ENCODE measurements at places on chromosomes 1 and 21.

- no peak for DNase-seq
These were observed 21.8 kb upstream of the POU3F1 start for GRCh38 chr1:38068220-38068979.

GRCh38 chr1:226981386-226981817 is 41.3 kb downstream of the COQ8A start:
- DNase-seq, result no peak

DNA sequence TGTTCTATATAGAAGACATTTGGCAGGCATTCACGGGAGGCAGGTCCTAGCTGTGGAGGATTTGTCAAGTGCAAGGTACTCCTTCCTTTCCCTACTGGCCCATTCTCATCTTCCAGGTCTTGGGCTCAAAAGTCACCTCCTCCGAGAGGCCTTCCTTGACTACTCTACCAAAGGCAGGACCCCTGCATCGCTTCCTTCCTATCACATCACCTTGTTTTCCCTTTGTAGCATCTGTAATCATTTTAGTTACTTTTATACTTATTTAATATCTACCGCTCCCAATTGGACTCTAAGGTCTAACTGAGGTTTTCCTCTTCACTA is 296.8 kb upstream of the KAZN start:
- no peak for DNase-seq

- no peak for DNase-seq
These were observed 2.9 kb upstream of the CCN1 start for GRCh38 chr1:85577419-85578320.

GRCh38 chr1:85366391-85367170 is 90.1 kb upstream of the BCL10 start:
- DNase-seq, result no peak

GRCh38 chr21:29429218-29429617 is 130.5 kb downstream of the BACH1 start:
- no peak for DNase-seq

DNA sequence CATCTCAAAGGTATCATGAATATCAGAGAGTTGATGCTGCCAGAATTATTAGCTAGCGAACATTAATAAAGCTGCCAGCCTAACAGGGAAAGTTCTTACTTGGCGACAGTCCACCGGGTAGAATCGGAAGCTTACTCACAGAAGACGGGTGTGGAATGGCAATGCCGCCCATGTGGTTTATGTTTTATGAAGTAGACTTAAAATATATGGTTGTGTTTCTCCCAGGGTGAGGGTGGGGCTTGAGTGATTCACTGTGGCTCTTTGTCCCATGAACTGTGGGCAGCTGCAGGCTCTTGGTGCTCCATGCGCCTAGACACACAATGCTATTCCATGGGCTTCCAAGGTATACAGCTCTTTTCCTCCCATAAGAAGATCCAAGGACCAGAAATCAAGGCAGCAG is 162.7 kb downstream of the PIGK start:
- DNase-seq, result no peak

- DNase-seq, result no peak
These were observed 26.4 kb upstream of the EEIG2 start for GRCh38 chr1:108533351-108534083.

GRCh38 chr1:23902321-23903278 is 10.6 kb downstream of the CNR2 start:
- no peak for DNase-seq

- DNase-seq, result no peak
These were observed 234.4 kb downstream of the KCNT2 start for GRCh38 chr1:196373798-196374197.

DNA sequence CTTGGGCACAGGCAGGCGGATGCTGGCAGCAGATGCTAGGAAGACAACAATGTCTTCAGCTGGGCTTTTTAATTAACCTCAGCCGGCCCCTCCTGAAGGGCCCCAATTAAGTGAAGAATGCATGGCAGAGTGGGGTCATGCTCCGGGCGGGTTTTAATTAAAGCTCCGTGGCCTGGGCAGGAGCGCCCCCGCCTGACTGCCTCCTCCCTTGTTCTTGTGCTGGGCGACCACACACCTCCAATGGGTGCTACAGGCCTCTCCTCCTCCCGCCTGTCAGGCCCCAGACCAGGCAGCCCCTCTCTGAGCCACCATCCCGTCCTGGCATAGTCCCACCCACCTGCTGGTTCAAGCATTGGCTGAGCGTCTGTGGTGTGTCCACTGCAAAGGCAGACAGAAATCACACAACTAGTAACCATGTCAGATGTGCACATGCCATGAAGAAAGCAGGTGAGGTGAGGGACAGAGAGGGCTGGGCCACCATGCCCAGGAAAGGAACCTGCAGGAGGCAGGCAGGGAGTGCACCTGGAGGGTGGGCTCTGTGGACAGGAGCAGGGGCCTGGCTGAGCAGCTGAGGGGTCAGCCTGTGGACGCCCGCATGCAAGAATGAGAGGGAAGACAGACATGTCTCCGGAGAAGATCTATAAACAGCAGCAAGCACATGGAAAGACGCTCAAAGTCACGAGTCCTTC is 8.5 kb upstream of the ARF1 start:
- no peak for DNase-seq

- DNase-seq, result no peak
These were observed 86.2 kb downstream of the NGF start for GRCh38 chr1:115251856-115252255.

GRCh38 chr1:33228935-33229487 is 27.3 kb upstream of the ZNF362 start:
- DNase-seq, result no peak

- DNase-seq, result no peak
These were observed 148.9 kb upstream of the IRF2BP2 start for GRCh38 chr1:234758851-234759250.

DNA sequence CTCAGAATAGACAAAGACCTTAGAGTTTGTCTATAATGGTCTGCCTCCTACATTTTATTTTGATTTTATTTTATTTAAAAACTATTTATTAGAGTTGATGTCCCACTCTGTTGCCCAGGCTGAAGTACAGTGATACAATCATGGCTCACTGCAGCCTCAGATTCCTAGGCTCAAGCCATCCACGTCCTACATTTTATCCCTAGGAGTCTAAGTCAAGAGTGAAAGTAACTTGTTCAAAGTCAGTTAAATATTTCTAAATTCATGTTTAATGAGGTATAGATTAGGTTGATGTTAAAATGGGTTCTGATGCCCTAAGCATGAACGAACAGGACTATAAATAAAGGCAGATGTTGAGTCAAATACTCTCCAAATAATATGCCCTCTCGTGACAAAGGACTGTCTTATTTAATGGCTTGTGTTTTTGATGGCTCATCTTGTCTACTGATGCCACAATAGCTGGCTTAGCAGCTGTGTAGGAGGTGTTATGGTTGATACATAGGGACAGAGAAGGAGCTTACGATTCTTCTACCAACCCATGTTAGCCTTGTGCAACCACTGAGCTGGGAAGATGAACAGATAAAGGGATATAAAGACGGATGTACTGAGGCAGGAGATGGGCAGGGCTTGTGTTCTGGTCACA is 66.0 kb upstream of the CR1L start:
- DNase-seq, result no peak

- no peak for DNase-seq
These were observed 22.7 kb downstream of the NCF2 start for GRCh38 chr1:183567584-183567983.

DNA sequence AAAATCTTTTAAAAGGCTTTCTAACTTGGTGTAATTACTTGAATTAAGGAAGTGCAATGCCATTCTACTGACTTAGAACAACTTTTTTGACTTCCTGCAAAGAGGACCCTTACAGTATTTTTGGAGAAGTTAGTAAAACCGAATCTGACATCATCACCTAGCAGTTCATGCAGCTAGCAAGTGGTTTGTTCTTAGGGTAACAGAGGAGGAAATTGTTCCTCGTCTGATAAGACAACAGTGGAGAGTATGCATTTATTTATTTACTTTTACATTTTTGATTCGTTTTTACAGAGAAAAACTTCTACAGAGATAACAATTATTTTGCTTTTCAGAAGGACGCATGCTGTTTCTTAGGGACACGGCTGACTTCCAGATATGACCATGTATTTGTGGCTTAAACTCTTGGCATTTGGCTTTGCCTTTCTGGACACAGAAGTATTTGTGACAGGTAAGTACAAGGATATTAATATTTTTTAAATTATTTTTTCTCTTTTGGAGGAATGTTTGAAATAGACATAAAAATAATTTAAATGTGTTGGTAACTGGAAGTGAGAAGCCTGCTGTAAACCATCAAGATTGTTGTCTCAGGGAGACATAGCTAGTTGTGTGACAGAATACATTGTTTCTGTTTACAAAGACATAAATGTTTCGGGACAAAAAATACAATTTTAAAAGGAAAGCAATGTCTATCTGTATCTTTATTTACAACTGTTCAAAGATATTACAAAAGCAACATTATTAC is at the start of gene PTPRC:
TSS of gene PTPRC (plus strand) at position 147 of the 742 bp plus-strand sequence. CDS start at position 376, 229 bp downstream.
- DNase-seq, result no peak

DNA sequence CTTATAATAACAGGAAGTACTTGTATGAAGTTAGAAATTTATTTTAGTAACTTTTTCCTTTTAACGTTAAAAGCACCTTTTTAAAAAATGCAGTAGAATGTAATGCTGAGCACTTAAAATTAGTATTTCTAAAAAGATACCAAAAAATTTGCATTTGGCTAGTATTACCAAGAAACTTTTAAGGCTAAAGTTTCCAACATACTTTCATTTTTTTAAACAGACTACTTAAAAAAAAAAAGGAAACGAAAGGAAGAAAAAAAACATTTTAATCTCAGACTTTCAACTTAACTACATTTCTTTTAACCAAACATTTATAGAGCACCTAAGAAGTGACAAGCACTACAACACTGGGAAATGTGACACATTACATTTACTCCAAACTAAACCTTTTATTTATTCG is 2.8 kb downstream of the ARID4B start:
- DNase-seq, result no peak

DNA sequence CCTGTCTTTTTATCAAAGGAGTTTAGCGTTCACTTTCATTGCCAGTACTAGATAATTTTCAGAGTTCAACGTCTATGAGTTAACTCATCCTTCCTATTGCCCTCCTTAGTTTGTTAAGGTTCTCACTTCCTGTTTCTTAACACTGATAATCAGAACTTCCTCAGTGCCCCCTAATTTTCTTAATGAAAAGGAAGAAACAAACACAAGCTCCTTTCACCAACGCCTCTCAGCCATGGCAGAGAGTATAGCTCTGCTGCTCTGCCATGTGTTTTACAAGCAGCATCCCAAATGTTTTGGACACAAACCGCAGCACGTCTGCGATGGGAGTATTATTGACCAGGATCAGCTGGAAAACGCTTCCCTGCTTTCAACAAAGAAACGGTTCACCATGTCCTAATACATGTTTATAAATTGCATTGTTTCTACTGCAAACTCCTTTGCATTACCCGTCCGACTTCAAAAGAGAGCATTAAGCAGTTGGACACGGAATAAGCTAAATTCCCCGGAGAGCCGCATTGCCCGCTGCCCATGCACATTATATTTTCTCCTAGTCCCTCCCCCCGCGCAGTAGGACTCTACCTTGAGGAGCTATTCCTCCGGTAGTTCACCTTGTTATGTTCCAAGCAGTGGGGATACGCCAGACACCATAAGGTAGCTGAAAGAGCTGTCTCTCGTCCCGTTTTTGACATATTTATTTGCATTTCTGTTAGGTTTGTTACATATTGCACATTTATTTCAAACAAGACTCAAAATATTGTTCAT is 561 bp downstream of the OLFM3 start:
- DNase-seq, result no peak

- DNase-seq, result no peak
These were observed 19.8 kb downstream of the PRMT2 start for GRCh38 chr21:46655230-46655629.

DNA sequence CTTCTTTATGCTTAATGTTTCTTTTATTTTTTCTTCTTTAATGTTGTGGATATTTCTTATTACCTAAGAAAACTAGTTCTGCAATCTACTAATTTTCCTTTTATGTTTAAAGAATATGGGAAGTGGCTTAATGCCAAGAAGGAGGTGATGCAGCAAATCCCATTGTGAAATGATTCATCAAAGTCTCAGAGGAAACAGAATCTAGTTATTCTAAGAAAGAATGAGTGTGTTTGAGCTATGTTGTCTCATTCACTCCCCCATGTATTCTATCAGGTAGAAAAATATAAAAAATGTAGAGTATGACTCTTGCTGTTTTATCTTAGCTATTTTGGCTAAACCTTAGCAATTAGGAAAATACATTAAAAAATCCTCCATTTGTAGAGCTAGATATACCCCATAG is 659.9 kb upstream of the RGS18 start:
- no peak for DNase-seq

DNA sequence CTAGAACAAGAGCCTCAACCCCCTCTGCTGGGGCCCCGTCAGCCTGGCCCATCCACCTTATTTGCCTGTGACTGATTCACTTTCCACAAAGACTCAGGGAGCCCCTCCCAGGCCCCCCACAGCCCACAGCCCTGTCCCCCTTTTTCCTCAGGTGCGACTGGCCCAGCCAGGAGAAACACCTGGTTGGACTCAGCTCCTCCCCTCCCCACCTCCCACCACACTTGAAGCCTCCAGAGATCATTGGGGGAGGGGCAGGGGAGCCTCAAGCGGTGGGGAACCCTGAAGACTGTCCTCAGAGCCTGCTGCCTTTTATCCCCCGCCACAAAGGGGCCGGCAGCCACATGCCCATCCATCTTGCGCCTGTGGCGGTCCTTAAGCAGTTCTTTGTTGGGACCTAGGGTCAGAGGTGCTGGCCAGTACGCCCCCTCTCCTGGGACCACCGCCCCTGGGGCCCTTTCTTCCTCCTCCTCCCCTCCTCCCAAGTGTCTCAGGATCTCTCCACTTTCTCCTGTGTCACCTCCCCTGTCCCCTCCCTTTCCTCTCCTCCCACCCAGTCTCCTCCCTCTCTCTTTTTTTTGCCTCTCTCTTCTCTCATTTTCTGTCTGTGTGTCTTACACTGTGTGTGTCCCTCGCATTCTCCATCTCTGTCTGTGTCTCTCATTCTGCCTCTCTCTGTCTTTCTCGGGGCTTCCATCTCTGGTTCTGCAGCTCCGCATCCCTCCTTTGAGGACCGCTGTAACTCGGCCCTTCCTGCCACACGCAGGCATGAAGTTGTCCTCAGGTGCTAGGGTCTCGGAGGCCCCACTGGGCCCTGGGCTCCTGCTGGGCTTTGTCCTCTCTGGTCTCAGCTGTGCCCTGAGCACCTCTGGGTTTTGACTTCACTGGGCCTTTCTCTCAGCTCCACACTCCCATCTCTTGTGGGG is 12.2 kb downstream of the CRABP2 start:
- DNase-seq, result no peak

GRCh38 chr1:160997323-160998038 is 23.5 kb downstream of the F11R start:
- no peak for DNase-seq

- DNase-seq, result no peak
These were observed 84.9 kb downstream of the CLEC20A start for GRCh38 chr1:178411756-178412399.

- DNase-seq, result no peak
These were observed 1168.0 kb downstream of the PLA2G4A start for GRCh38 chr1:187996780-187997179.

GRCh38 chr1:234589854-234590620 is 19.9 kb downstream of the IRF2BP2 start:
- DNase-seq, result no peak

- DNase-seq, result no peak
These were observed 30.1 kb downstream of the LRIG2 start for GRCh38 chr1:113103048-113103447.

GRCh38 chr1:46533179-46533864 is 18.1 kb downstream of the KNCN start:
- no peak for DNase-seq

Data from NCI-H1930 (cell line).